GM18507 (cell line): ENCODE measurements at places on chromosomes 4 and X.

DNA sequence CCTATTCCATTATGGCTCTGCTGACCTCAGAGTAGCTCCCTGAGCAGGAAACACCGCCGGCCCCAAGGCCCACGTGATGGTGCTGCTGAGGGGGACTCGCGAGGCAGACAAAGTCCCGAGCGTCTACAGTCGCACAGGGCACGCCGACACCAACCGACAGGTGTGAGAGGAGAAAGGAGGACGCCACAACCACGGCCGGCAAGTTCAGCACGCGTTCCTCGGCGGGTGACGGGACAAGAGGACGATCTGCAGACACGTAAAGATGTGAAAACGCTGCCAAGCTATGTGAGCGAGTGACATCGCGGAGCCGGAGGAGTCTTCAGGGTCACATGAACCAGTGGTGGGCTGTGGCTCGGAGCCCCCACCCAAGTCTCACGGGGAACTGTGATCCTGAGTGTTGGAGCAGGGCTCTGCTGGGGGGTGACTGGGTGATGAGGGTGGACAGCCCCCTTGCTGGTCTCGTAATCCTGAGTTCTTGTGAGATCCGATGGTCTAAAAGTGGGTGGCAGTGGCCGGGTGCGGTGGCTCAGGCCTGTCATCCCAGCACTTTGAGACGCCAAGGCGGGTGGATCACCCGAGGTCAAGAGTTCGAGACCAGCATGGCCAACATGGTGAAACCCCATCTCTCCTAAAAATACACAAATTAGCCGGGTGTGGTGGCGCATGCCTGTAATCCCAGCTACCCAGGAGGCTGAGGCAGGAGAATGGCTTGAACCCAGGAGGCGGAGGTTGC, 34.0 kb downstream of the PPP2R3B start:
- no peak for DNase-seq

GRCh38 chr4:67635331-67635730, 65.6 kb downstream of the UBA6 start:
- no peak for DNase-seq

DNA sequence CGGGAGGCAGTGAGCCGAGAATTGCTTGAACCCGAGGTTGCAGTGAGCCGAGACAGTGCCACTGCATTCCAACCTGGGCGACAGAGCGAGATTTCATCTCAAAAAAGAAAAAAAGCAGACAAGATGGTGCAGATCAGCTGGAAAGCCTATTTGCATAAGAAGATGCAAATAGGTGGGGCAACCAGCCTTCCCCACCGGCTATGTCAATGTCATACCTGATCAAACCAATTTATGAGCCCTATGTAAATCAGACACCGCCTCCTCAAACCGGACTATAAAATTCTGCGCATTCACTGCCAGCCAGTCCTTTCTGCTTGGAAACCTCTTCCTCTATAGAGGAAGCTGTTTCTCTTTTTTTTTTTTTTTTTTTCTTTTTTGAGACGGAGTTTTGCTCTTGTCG, 64.5 kb upstream of the CHRNA9 start:
- DNase-seq: no peak

- DNase-seq: no peak
These were observed 7.9 kb downstream of the C4orf17 start for GRCh38 chr4:99518601-99519295.

DNA sequence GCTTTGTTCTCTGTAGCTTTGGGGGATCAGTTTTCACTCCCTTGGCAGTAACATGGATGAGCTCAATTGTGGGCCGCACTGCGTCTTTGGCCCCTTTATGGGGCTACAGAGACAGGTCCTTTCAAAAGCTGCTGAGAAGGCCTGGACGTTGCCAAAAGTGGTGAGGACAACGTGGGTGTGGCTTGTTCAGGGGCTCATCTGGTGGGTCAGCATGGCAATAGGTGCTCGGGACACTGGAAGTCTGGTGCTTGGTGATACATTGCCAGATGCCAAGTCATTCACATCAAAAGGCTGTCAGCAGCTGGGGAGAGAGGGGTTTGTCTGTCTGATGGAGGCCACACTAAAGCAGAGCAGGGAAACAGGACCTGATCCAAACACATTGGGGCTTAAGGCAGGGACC, 149.8 kb upstream of the EOLA2 start:
- DNase-seq: no peak

- DNase-seq: no peak
These were observed 82.4 kb upstream of the FAM9C start for GRCh38 chrX:13126775-13127174.

GRCh38 chr4:69876071-69876470, 16.1 kb upstream of the SULT1E1 start:
- no peak for DNase-seq

DNA sequence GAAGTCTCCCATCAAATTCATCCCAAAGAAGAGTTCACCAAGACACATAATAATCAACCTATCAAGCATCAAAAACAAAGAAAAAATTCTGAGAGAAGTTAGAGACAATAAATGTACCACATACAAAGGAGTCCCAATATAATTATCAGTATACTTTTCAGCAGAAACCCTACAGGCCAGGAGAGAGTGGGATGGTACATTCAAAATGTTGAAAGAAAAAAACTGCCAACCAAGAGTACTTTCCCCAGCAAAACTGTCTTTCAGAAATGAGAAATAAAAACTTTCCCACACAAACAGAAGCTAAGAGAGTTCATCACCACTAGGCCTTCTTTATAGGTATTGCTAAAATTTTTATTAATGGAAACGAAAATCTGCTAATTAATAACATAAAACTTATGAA, 164.4 kb upstream of the LNX1 start:
- DNase-seq: no peak

DNA sequence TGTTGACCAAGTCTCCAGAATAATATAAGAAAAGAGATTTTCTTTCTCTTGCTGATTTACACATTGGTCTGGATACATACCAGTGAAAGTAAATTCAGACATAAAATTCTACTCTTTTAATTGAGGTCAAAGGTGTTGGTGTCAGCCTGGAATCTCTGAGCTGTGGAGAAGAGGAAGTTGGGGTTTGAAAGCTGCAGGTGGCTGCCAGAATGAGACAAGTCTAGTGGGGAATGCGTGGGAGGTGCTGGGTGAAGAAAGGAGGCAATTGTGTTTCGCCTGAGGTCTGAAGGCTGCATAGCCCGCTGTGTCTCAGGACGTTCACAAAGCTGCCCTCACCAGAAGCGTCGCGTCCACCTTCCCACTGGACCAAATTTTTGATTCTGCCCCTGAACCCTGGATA, 31.2 kb downstream of the PHEX start:
- DNase-seq: peak; percentile 49

DNA sequence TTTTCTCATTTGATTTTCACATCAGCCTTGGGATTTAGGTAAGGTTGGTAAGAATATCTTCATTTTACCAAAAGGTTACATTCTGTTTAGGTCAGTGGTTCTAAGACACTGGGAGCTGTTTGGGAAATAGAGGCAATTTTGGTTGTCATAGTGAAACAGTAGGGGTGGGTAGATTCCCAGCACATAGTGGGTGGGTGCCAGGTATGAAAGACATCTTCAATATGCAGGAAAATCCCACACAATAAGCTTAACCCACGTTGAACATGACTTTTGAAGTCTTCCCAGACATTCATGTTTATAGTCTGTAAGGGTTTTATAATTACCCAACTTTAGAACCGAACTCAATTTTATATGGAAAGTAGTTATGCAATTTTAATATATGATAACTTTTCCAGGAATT, 249.6 kb downstream of the SNCA start:
- no peak for DNase-seq
